ENCODE measurements at places on chromosomes 12 and 14.

- no peak for DNase-seq
These were observed 100.3 kb upstream of the PLEKHG7 start for GRCh38 chr12:92602476-92602875.

DNA sequence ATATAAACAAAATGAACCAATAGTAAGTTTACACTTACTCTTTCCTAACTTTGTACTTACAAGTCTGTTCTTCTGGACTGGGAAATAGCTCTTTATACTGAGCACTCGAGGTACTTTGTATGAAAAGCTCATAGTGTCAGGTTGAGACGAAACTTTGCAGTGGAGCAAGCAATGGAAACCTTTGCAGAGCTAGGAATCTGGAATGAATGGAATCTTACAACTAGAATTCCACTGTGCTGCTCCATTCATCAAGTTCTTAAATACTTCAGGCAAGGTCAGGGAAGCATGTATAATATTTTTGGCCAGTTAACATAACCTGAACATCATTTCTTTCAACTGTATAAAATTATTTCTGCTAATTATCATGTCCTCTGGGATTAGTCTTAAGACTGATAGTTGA, 1327.5 kb upstream of the FLRT2 start:
- DNase-seq = no peak

DNA sequence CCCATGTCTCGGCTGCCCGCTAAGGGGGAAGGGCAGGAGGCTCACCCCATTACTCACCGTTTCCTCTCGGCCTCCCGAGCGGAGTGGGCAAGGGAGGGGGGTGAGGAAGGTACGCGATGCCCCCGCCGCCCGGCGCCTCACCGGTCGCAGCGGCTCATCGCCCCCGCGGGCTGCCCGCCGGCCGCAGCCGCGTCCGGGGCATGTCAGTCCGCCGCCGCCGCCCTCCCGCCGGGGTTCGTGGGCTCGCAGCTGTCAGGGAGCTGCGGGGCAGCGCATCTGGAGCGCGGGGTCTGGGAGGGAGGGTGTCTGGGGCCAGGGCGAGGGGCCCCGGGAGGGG, 461 bp downstream of the SLC8A3 start:
- DNase-seq = no peak

GRCh38 chr12:92079054-92079385, 66.6 kb downstream of the BTG1 start:
- no peak for DNase-seq

DNA sequence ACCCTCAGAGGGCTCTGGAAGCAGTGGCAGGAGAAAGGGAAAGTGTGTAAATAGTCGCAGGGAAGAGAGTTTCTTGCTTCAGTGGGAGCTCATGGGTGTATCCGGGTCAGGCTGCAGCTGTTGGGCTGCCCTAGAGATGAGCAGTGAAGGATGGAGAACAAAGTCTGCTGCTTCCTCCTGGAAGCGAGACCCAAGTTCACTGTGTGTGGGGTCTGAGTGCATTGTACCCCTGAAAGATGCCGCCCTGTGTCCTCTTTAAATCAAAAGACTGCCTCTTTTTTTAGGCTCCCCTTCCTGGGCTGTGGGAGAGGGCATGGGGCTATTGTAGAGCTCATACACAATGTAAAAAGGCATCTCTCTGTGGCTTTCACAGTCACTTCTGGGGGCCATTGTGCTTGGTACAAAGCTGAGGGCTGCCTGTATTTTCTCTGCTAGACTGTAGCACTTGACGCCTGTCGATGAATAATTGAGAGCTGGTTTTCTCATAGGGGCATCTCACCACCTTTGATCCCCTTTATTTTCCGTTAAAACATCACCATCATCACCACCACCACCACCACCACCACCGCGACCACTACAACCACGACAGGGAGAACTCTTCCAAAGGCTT, 16.7 kb downstream of the CHST11 start:
- DNase-seq = no peak

- no peak for DNase-seq
These were observed at the start of gene CLEC2B for GRCh38 chr12:9869307-9870161. TSS of gene CLEC2B (minus strand) at chr12:9869354.

- no peak for DNase-seq
These were observed 131.2 kb upstream of the DYRK2 start for GRCh38 chr12:67517181-67517887.

Measured in stimulated activated CD8-positive, alpha-beta memory T cell treated with anti-CD3 and anti-CD28 coated beads, Interleukin-12 subunit alpha, Interleukin-12 subunit beta, amount 100 ng/mL, for 4 hours (primary cell).